ENCODE measurements at places on chromosomes 5 and 9.

DNA sequence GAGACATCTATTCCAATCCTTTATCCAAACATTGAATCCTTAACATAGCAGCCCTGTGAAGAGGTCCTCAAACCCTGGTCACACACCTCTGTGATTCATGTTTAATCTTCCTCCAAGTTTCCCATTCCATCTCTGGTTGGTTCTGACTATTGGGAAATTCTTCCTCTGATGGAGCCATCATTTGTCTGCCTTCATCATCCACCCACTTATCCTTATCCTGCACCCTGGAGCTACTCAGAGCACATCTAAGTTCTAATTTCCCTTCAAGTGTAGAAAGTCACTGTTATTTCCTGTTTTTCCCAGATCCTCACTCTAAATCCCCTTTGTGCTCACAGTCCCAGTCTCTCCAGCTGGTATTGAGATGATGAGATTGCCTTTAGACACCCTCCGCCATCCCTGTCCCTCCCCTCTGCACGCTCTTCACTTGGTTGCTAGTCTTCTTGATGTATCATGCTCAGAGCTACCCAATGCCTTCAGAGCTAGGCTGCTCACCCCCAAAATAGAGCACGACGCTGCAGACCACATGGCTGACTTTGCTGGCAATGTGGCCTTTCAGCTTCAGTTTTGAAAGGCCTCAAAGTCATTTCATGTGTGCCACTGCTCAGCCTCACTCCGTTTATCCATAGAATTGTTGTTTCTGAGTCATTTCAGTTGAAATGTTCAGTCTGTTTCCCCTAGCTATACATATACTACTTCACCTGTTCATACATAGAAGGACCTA is 154.3 kb downstream of the PALM2AKAP2 start:
- DNase-seq = no peak

DNA sequence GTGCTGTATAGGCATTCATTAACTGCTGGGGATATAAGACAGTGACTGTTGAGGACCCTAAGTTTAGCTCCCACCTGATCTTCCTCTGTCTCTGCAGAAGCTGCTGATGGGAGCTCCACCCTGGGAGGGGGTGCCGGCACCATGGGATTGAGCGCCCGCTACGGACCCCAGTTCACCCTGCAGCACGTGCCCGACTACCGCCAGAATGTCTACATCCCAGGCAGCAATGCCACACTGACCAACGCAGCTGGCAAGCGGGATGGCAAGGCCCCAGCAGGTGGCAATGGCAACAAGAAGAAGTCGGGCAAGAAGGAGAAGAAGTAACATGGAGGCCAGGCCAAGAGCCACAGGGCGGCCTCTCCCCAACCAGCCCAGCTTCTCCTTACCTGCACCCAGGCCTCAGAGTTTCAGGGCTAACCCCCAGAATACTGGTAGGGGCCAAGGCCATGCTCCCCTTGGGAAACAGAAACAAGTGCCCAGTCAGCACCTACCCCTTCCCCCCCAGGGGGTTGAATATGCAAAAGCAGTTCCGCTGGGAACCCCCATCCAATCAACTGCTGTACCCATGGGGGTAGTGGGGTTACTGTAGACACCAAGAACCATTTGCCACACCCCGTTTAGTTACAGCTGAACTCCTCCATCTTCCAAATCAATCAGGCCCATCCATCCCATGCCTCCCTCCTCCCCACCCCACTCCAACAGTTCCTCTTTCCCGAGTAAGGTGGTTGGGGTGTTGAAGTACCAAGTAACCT is 22.1 kb downstream of the PCDHGC5 start:
- no peak for DNase-seq

GRCh38 chr9:93968451-93969327 is 13.5 kb upstream of the BARX1 start:
- DNase-seq = no peak

GRCh38 chr5:38780945-38781344 is 64.9 kb upstream of the OSMR start:
- DNase-seq = no peak

- no peak for DNase-seq
These were observed 149.8 kb upstream of the CDKN2B start for GRCh38 chr9:22158927-22159346.

GRCh38 chr5:149108651-149109280 is 32.5 kb upstream of the ABLIM3 start:
- DNase-seq = no peak

GRCh38 chr5:144122641-144123040 is 47.8 kb downstream of the YIPF5 start:
- DNase-seq = no peak

DNA sequence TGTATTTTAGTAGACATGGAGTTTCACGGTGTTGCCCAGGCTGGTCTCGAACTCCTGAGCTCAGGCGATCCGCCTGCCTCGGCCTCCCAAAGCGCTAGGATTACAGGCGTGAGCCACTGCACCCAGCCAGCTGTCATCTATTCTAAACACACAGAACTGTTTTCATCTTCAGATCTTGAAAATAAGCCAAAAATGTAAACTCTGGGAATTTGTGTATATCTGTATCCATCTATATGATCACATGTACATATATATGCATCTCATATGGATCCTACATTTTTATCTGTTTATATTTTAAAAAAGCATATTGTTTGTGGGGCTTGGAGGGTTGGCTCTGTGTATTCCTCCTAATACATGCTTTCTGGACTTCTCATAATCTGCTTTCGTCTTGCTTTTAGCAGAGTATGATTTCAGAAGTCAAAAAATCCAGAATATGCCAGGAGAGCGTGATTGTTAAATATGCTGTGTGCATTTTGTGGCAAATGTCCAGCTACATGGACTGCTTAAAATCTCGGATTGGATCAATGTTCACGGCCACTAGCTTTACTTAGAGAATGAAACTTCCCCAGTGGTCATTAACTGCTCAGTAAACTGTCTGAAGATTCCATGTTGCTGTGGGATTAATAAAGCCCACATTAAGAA is 274.4 kb upstream of the IRX1 start:
- no peak for DNase-seq

DNA sequence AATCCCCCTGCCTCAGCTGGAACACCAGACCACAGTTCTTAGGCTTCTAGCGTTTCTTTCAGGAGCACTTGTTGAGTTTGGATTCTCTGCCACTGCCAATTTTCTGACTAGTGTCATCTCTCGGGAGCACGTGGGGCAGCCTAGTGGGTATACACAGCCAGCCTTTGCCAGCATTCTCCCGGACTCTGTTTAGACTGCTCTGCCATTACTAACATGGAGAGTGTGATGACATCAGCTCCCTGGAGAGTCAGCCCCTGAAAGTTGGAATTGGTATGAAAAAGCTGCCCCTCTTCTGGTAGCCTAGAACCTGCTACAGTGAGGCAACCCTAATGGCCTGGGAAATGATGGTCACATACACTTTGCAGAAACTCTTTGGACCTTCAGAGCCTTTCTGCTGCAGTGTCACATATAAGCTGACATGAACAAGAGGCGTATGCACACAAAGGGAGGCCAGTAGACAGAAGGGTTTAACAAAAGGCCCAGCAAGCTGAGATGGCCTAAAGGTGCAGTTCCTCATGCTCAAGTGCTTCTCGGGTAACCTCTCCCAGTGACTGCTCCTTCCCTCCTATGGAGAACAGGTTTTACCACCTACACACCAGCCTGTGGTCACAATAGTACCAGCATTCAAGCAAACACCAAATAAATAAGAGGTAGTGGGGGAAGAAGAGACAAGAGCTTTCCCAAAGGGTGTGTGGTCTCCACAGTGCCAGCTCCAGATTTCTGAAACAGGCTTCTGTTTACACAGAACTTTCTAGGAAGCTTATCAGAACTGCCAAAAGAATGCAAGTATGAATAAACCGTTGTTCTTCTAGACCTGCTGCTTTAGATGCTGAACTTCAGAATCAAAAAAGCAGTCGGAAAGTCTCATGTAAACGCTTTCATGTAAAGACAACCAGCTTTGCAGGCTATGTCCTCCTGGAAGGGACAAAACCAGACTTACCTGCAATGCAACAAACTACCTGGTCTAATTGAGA is 16.5 kb downstream of the SPACA9 start:
- no peak for DNase-seq

- DNase-seq = no peak
These were observed 36.2 kb downstream of the C5 start for GRCh38 chr9:121013911-121014310.

GRCh38 chr9:93276973-93277372 is 93.0 kb downstream of the WNK2 start:
- DNase-seq = no peak

GRCh38 chr9:15104826-15105420 is 194.7 kb upstream of the FREM1 start:
- no peak for DNase-seq

DNA sequence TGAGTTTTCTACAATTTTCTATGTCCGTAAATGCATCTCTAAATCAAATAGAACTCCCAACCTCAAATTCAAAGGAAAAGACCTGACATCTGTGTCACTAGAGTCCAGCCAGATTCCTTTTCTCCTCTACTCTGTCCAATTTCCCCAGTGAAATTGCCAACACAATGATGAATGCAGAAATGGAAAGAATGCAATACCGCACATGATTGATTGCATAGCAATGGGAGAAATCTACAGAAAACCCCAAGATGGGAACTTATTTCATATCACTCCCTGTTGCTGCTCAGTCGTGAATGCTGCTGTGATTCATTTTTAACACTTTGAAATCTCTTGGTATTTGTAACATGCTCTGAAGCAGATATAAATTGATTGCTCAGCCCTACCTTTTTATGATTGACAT is 355.1 kb upstream of the TUSC1 start:
- no peak for DNase-seq

DNA sequence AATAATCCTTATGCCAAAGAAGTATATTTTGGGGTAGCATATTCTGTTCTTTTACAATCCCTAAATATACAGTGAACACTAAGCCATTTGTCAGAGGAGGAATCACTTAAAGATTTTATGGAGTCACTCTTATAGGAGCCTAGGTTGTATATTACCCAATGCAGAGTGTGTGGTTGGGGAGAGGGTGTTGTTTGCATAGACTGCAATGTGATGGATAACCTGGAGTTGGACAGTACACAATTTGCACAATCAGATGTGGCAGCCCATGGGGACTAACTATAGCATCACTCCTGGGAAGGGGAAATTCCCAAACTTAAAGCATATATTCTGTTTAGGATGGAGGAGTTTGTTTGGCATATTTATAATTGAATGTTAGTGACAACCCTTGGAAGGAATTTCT is 9.6 kb upstream of the NDFIP1 start:
- no peak for DNase-seq

GRCh38 chr9:14326264-14326826 is 12.4 kb upstream of the NFIB start:
- DNase-seq = no peak

DNA sequence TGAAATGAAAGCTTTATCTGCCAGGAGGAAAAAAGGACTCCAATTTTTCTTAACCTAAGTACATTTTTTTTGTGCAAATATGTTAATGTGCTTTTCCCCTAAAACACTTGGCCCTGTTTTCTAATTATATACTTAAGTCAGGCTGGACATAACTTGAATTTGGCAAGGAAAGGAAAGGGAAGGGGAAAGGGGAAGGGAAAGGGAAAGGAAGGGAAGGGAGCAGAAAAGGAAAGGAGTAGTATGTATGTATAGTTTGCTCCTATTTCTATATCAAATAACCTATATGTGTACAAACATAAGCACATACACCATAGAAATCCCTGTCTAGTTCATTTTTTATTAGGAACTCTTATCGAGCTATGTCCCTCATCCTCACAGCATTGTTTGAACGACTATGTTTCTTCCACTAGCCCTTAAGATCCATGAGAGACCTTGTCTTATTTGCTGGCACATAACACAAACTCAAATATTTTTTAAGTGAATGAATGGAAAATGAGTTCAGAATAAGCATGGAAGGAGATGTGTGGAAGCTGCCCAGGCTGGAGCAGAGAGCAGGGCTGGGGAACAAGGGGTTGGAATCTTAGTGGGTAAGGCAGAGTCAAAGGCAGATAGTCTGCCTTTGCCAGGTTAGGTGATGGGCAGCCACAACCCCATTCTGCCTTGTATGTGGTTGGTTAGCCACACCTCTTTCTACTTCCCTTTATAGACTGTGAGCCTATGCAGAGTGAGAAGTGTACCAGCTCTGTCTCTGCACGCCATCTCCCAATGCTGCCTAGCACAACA is 70.0 kb downstream of the KLHL3 start:
- DNase-seq = no peak

GRCh38 chr9:90774071-90774470 is 27.5 kb upstream of the SYK start:
- DNase-seq = no peak

DNA sequence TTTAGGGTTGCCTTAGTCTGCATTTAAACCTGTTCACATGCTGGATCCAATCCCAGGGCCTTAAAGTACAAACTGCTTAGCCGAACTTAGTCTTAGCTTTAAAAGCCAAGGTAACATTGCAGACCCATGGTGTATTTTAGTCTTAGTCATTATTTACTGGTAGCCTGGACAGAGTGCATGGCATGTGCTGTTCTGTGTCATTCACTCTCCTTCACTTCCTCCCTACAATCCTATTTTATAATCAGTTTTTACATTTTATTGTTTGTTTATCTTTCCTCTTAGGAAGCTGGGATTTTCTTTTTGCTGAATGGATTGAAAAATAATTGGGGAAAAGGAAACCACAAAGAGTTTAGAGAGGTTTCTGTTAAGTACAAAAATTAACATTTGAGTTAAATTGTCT is 29.4 kb upstream of the TAL2 start:
- DNase-seq = no peak

- no peak for DNase-seq
These were observed 40.4 kb downstream of the ZDHHC21 start for GRCh38 chr9:14652729-14653377.

DNA sequence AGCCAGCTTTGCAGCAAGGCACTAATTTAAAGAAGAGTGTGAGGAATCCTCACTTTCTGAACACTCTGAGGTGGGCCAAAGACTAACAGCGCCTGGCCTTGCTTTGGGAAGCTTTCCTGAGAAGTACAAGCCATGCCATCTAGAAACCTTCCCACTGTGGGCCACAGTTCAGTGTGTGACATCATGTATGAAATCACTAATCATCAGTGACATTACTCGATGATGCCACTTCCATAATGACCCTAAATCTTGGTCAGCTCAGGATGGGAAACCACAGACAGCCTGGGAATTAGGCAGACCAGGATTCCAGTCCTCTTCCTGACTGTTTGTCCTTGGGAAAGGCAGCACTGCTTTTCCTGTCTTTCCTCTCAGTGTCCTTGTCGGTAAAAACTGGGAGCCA is 54.2 kb upstream of the HSPA9 start:
- DNase-seq = no peak

DNA sequence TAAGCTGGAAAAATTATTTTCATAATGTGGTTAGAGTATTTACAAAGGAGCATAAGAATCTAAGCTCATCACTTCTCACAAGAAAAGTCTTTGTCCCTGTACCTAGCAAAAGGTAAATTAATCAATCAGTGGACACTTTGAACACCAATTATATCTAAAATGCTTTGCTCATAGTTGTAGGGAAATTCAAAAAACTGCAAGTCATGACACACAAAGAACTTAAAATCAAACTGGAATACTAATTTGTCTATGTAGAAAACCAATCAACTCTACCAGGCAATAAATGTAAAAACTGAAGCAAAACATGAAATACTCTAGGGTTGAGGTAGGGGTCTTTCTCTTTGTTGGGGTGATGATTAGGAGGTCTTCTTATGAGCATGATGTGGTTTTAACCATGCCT is 135.5 kb downstream of the PRKACG start:
- no peak for DNase-seq

- DNase-seq = no peak
These were observed 263.9 kb downstream of the SPOCK1 start for GRCh38 chr5:137234973-137235943.

- no peak for DNase-seq
These were observed 73.2 kb downstream of the PIK3R1 start for GRCh38 chr5:68288707-68289134.

Measured in nucleus accumbens (tissue), 56 donors.